ENCODE measurements at places on chromosomes 5 and 9.

GRCh38 chr9:90864779-90865178 is 63.2 kb downstream of the SYK start:
- no peak for DNase-seq

- no peak for DNase-seq
These were observed 17.4 kb downstream of the AMBP start for GRCh38 chr9:114060711-114061110.

- DNase-seq: no peak
These were observed 891.3 kb downstream of the TLE1 start for GRCh38 chr9:80797831-80798688.

DNA sequence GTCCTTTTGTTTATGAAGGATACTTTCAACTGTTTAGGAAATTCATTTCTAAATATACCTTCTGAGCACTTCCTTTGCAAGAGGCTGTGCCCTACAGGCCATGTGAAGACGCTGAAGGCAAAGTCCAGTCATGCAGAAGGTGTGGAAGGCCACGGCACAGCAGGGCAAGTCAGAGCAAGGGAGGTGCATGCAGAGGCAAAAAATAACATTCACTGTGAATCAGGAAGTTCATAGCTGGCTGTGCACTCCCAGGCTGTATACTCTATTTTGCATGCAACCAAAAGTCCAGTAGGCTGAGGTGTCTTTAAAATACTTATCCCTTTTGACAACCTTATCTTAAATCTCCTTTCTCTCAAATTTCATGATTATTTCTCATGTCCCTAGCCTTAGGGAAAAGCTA is 50.3 kb downstream of the GNAQ start:
- DNase-seq: no peak

DNA sequence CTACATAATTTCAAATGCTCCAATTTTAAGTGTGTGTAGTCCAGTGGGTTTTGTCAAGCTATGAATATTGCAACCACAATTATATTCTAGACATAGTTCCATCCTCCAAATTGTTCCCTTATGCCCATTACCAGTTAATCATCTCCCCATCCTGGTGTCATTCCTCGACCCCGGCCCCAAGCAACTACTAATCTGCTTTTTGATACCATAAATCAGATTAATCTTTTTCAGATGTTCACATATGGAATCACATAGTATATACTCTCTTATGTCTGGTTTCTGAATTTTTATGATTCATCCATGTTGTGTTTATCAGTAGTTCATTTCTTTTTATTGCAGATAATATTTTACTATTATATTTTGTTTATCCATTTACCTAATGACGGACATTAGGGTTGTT is 148.4 kb upstream of the RORB start:
- no peak for DNase-seq

DNA sequence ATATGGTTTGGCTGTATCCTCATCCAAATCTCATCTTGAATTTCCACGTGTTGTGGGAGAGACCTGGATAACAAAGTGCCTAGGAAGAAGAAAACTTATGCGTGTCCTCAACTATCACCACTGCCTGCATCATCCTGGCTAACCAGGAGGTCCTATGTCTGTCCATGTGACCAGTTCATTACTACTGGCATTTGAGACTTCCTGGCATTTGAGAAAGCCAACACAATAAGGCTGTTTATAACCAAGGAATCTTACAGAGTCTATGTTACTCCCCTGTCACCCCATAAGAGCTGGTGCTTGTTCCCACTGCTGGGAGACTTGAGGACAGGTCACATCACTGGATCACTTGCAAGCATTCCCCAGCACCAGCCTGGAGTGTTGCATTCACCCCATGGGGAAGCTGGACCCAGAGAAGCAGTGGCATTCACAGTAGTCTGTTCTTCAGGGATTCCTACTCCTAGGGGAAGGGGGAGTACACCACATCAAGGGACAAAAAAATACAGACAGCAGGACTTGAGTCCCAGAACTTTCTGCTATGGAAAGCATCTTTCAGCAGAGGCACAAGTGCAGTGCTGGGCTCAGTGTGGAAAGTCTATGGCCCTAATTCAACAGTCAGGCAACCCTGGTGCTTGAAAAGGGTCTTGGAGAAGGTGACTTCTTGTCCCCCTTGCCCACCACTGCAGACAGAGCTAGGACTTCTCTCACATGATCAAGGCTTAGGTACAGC is 717.1 kb downstream of the SEMA5A start:
- DNase-seq: no peak

- DNase-seq: no peak
These were observed 231.4 kb downstream of the NR2F1-AS1 start for GRCh38 chr5:93349613-93350012.

DNA sequence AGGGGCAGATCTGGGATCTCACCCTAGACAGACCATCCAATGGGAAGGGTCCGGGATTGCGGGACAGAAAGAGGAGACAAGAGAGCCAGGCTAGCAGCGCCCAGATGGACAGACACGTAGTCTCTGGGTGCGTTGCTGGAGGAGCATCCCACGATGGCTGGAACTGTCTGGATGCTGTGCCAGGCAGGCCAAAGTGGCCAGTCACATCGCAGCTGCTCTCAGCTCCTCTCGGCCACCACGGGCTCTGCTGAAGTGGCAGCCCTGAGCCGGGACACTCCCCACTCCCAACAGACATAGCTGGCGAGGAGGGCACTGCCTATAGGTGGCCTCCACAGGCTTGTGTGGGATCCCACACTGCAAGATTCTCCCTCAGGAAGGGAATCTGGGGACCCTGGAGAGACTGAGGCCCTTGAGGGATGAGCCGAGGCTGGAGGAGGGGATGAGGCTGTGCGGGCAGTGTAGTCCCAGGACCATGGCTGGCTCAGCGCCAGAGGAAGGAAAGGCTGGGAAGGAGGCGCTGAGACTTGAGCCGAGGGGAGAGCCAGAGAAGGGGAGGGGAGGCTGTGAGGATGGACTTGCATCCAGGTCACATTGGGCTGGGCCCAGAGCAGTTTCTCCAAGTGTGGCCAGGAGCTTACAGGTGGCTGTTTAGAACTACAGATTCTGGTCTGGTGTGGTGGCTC is 10.3 kb upstream of the WDR5 start:
- DNase-seq: no peak

- no peak for DNase-seq
These were observed 96.8 kb upstream of the PANK3 start for GRCh38 chr5:168675883-168676408.

- no peak for DNase-seq
These were observed 185.4 kb downstream of the GABBR2 start for GRCh38 chr9:98523231-98523901.

DNA sequence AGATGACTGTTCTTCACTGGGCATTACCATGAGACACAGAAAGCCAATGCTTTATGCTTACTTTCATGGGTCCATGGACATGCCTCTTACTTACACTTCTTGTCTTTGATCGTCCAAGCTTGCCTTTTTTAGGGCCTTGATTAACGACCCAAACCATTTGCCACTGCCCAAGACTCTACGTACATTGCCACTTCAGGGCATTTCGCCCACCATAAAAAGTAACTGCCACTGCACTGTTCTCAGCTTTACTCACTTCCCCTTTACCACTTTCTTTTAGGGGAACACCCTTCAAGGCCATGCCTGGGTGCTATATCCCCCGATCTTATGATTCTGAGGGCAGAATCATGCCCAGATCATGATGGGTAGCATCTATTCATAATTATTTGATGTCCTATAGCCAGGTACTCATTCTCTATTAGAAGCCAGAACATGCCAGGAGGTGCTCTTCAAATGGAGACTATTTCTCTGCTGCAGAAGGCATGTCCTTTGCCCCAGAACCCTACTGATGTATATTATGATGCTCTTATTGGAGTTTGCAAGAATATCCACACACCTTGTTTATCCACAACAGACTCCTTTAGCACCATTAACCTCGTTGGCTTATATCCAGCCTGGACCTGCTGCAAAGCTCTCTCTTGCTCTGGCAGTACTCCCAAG is 64.1 kb upstream of the RAD23B start:
- no peak for DNase-seq

DNA sequence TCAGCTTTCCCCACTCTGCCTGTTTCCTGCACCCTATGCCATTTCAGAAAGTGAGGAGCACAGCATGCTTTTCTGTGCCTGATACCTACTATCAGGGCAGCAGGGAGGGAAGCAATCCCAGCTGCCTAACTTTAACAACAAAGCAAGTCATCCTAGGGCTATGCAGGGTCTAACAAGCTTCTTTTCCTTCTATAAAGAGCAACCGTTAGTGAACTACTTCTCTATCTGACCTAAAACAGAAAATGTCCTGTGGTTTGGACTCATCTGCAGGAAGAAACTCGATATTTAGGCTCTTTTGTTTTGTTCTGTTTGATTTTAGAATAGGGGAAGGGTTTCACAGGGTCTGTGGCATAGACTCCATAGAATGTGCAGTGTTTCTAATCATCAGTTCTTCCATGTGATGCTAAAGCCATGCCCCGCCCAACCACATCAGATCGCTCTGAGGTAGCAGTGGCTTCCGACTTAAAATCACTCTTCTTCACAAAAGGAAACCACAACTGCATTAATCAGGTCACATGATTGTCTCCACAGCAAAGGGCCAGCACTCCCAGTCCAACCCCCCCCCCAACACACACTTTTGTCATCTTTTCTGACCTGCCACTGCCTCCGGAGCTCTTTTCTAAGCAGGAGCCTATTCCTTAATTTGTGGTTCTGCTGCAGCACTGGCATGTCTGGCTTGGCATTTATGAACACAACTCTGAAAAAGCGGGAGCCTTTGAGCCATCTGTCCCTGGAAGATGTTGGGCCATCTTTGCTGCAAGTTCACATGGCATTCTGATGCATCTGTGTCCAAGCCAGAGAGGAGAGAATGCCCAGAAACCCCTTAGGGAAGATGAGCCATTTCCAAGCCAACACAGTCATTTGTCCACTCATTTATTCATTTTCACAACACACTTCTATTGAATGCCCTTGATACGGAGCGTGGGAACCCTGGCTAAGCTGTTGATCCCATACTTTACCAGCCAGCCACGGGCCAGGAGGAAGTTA is 71.6 kb downstream of the CFAP90 start:
- no peak for DNase-seq

DNA sequence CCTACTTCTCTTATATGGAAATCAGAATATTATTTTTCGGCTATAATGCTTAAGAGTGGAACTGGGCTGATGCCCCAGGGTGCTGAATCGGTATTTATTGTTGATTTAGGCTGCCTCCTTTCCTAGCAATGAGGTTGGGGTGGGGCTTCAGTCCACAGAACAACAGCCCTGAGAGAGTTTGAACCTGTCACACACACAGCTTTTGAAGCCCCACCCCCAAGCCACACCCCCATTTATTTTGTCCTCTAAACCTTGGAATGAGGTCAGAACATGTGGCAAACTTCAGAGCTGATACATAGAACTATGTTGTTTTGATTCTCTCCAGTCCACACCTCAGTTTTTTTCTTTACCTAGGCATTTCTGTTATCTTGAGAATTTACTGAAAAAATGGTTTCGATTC is 51.7 kb upstream of the CAMK4 start:
- DNase-seq: no peak

DNA sequence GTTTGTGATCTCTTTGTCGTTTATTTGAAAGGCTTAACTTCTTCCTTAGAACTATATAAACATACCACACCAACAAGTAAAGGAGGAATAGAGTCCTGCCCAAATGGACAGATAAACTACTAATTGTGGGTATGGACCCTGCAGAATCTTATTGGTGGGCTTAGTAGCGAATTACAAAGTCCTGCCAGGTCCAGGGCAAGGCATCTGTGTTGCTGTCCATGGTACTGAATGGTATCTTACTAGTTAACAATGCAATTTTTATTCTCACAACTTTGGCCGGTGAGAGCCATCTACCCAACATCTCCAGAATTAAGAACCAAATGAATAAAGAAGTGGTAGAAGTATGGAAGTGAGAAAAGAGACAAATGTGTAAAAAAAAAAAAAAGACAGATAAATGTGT is 1782.4 kb upstream of the WWC1 start:
- DNase-seq: no peak

DNA sequence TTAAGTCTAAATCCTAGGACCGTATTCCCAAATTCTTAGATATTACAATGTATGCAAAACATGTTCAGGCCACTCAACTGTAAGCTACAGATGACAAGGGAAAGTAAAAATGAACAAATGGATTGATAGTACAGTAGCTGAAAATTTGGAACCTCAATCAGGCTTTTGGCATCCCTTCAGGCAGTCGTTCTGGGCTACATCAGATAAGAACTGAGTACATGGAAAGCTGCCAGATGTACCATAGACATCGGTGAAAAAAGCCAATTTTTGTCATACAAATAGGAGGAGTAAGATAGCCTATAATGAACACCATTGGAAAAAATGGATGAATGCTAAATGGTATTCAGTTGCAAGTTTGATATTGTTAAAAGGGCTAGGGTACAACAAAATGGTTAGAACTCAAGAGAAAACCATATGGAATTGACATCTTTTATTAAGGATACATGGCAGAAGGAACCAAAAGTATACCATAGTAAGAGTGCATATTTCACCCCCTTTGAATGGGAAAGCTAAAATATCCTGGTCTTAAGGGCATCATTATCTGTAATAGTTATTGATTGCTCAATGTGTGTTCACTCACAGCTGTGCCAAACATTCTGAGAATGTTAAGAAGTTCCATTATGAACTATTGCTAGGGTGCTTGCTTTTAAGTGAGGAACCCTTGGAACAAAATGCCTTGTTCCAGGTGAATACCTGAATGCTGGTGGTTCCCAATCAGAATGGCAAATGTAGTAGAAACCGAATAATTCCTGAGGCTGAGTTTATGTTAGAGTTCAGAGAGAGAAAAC is 86.4 kb downstream of the NR3C1 start:
- DNase-seq: no peak

DNA sequence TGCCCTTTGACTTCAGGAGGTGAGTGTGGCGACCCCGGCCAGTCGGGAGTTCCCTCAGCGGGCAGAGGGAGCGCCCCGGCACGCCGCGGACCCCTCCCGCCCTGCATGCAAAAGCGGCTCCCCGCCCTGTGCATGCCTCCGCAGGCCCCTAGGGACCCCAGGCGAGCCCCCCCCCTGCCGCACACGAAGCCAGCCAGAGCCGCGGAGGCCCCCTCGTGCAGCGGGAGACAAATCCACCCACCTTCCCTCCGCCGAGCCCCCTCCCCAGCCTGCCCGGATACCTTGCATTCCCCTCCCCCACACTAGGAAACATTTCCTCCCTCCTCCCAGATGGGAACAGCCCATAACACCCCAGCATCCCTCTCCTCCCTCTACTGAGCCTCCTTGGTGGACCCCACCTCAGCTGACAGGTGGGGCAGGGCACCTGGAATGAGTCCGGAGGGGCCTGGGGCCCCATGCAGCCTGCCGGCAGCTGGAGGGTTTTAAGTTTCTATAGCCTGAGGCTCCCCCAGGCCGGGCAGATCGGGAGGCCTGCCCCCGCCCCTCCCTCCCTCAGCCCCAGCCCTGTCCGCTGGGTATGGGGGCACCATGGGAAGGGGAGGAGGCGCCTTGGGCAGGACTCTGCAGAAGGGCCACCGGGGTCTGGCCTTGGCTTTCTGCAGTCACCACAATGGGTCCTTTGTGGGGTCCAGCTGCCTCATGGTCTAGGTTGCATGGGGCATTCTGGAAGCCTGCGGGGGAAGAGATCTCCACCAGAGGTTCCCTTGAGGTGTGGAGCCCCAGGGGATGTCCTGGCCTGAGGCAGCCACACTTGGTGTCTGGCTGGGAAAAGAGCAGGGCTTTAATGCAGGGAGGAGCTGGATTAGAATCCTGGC is 601 bp downstream of the ERGIC1 start:
- DNase-seq: no peak
